ENCODE measurements at places on chromosomes 6 and 20.
A peak's percentile ranks its signal among the peaks of the same experiment; 100 is the strongest.

- DNase-seq = no peak
These were observed 126.6 kb downstream of the CDC5L start for GRCh38 chr6:44514085-44514484.

DNA sequence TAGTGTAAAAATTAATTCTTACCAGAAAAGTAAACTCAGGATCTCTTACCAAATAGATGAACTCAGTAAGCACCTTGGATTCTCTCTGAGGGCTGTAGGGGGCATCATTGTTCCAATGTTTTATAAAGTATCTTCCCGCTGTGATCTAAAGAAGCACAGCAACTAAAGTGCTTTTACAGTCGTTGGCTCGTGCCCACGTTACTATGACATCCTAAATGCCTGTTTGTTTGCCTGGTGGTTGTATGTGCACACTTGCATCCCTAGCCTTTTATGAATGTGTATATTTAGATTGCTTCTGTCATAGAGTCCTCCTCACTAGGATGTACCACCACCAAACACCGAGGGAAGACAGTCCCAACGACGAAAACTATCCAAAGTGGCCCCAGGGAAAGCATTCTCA, 34.5 kb downstream of the SLX4IP start:
- peak; percentile 67 for DNase-seq

DNA sequence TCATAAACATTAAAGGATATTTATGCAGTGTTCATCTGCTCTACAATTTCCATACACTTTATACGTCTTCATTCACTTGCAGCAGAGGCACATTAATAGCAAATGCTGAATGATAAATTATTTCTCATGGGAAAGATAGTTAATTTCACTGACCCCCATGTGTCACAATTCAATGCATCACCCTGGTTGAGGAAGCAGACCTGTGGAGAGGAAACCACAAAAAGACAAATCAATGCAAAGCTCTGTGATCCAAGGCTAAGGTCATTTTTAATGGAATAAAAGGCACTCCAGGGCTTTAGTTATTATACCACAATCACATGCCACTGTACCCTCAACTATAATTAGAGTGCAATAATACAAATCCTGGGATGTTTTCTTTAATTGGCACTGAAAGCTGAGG, 40.3 kb upstream of the TENT5A start:
- no peak for DNase-seq

- DNase-seq = no peak
These were observed 96.3 kb downstream of the FHL5 start for GRCh38 chr6:96659084-96659845.

DNA sequence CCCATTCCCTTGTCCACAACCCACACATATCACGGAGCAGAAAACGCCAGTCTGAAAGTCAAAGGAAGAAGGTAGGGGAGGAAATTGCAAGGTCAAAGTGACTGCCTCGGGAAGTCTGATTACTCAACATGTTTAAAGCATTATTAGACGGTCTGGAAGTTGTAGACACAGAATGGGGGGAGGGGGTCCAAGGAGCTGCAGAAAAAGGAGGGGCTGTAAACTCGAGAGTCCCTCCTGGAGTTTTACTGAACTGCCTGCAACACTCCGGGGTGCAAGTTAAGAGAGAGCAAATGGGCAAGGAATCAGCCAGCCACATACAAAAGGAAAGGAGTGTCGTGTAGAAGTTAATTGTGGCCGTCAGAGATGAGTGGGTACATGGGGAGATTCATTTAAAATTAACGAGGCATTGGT, 417.7 kb upstream of the JARID2 start:
- no peak for DNase-seq

- DNase-seq = no peak
These were observed 6.9 kb downstream of the ZKSCAN3 start for GRCh38 chr6:28356666-28357020.

GRCh38 chr6:56158571-56158970, 88.8 kb downstream of the COL21A1 start:
- DNase-seq = no peak

- DNase-seq = no peak
These were observed 1.1 kb upstream of the MRGBP start for GRCh38 chr20:62795023-62795761.

DNA sequence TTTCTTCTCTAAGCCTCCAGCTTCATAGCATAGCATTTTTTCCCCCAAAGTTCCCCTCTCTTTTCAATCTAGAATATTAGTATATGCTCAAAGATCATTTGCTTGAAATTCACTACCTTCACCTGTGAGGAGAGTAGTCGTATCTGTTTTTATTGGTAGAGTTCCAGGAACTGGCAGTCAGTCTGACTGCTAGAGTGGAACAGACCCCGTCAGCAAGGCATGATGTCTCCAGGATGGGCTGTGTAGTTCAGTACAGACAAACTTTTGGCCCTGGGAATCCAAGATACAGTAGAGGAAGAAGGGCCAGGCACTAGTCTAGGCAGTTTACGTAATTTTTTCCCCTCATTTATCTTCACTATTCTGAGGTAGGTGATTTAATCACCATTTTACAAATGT, 29.1 kb downstream of the RALY start:
- DNase-seq = no peak

GRCh38 chr6:93654548-93654947, 235.2 kb upstream of the EPHA7 start:
- DNase-seq = no peak

DNA sequence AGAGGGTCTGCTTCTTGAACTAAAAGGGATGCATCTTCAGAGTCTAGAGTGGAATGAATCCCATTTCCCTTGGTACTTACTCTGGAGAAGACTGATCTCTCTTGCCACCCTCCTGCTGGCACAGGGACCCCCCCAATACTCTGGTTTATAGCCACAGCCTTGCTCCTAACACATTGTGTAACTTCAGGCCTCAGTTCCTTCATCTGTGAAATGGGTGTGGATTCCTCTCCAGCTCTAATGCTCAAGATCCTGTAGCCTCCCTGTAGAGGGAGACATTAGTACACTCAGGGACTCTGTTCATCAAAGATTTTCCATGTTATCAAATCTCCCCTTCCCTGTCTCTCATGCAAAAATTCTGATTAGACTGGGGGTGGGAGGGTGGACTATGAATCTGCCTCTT, 315.7 kb upstream of the MOCS1 start:
- DNase-seq = no peak

DNA sequence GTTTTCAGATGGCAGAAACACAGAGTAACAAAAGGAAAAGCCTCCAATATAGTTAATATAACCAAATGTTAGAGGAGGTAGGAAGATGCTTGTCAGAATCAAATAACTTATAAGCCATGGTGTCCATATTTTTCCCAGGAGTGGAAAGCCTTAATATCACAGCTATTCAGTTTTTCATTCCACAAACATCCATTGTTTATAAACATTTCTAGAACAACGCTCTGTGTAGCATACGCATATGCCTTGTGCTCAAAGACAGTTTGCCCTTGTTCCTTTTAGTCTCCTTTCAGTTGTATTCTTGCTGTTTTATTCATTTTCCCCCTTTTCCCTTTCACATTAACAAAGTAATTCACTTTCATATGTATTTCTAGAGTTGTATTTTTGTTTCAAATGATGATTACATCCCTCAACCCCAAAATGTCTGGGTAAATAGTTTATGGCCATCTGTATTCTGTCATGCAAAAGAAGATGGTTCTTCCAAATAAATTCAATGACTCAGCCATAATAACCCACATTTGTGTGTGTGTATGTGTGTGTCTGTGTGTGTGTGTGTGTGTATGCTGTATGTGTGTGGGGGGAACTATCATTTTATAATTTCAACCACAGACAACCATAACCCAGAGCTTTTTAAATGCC, 455.7 kb upstream of the SOX4 start:
- DNase-seq = no peak

DNA sequence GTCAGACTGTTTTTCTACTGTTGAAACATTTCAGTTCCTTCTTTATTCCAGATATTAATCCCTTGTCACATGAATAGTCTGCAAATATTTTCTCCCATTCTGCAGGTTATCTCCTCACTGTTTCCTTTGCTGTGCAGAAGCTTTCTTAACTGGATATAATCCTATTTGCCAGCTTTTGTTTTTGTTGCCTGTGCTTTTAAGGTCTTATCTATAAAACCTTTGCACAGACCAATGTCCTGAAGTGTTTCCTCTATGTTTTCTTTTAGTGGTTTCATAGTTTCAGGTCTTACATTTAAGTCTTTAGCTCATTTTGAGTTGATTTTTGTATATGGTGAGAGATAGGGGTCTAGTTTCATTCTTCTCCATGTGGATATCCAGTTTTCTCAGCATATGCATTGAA, 19.2 kb downstream of the NCOA6 start:
- no peak for DNase-seq

DNA sequence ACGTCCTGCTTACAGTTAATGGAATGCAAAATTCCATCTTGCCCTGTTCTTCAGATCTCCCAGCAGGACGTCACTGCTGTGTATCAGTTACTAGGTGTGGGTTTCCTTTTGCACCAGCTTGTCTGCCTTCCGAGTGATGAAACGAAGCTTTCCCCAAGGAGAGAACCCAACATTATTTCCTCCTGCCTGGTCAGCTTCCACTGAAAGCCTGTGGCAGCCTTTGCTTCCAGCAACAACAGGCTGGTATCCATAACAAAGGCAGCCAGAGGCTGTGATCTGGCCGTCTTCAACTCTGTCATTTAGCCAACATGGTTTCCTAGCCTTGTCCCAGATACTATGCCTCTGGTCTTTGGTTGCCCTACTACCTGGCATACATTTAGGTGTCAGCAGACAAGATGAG, 78.9 kb upstream of the HEY2 start:
- DNase-seq = no peak

- no peak for DNase-seq
These were observed 16.7 kb upstream of the FOXF2 start for GRCh38 chr6:1372690-1373089.

DNA sequence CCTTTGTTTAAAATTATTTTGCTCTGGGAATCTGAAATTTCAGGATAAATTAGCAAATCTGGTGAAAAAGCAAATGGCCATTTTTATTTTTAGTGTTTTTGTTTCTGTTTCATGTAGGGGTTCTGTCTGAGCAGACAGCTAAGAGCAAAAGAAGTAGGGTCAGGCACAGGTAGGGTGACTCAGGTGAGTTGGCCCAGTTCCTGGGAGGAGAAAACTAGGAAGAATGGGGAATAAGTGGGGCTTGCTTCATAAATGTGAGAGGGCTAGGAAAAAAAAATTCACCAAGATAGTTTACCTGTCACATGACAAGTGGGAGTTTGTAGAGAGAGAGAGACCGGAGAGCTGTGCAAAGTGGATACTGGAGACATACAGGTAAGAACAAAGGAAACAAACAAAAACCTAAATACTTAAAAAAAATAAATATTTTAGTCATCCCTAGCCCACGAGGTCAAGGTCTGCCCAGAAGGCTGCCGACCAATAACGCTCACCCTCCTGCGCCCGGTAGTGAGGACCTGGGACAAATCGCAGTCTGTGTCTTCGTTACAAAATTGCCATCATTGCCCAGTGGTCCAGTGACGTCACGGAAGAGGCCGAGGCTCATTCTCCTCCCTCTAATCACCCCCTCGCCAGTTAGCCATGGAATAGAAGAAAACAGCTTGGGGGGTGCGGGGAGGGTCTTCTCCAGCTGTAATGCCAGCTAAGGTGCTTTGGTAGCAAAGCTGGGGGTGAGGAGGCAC, 2.3 kb downstream of the THBD start:
- no peak for DNase-seq

Data from AG09319 (cell line).